ENCODE measurements at places on chromosomes 11 and 22.

- no peak for DNase-seq
Measured at GRCh38 chr22:31278151-31278621, 14.1 kb downstream of the PIK3IP1 start.

- DNase-seq: no peak
Measured at GRCh38 chr11:92888696-92889095, 80.8 kb upstream of the MTNR1B start.

DNA sequence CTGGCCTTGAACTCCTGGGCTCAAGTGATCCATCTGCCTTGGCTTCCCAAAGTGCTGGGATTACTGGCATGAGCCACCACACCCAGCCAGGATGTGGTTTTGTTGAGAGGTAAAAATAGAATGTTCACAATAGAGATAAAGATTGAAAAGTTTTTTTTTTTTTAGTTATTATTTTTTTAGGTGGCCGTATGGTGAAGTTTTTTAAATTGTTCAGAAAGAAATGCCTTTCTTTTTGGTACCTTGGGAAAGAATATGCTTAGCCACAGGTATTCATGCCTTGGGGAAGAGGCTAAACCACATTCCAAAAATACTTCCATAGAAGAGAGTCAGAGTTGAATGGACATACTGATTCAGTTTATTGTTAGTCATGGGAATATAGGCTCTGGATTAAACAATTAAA lies 143.4 kb downstream of the C11orf91 start:
- DNase-seq: no peak

- DNase-seq: no peak
Measured at GRCh38 chr11:36104660-36104992, 160.8 kb downstream of the LDLRAD3 start.

- DNase-seq: no peak
Measured at GRCh38 chr11:57303280-57303989, 21.3 kb downstream of the TNKS1BP1 start.

GRCh38 chr11:47259232-47259977 lies 1.6 kb downstream of the NR1H3 start:
- no peak for DNase-seq

GRCh38 chr22:31556627-31557203 lies 60.4 kb downstream of the SFI1 start:
- DNase-seq: no peak

Measured in cerebellar nuclear complex (tissue), 1 donor.